Lower lobe of right lung (tissue), 2 donors: ENCODE measurements at places on chromosomes 1 and 21. TPM values are rescaled to one million over a fixed set of nuclear protein-coding genes. Genes with fewer than 3 reads are reported as not detected.

GRCh38 chr1:111603979-111604378 is 15.6 kb upstream of the RAP1A start:
- H3K4me1 ChIP-seq: peaks cover 34% of the 10 kb centered on the region
- H3K27ac ChIP-seq: no peak overlapping the region
- no peak for DNase-seq
- H3K4me3 ChIP-seq: no peak overlapping the region
- no peaks in the 10 kb centered on the region for H3K36me3 ChIP-seq

- DNase-seq: no peak
- no peak overlapping the region for H3K27ac ChIP-seq
- H3K4me1 ChIP-seq: no peaks in the 10 kb centered on the region
Observed at GRCh38 chr1:31745096-31745945, 18.8 kb downstream of the ADGRB2 start.

Gene MRPL39
- 16.9 TPM for total RNA-seq

DNA sequence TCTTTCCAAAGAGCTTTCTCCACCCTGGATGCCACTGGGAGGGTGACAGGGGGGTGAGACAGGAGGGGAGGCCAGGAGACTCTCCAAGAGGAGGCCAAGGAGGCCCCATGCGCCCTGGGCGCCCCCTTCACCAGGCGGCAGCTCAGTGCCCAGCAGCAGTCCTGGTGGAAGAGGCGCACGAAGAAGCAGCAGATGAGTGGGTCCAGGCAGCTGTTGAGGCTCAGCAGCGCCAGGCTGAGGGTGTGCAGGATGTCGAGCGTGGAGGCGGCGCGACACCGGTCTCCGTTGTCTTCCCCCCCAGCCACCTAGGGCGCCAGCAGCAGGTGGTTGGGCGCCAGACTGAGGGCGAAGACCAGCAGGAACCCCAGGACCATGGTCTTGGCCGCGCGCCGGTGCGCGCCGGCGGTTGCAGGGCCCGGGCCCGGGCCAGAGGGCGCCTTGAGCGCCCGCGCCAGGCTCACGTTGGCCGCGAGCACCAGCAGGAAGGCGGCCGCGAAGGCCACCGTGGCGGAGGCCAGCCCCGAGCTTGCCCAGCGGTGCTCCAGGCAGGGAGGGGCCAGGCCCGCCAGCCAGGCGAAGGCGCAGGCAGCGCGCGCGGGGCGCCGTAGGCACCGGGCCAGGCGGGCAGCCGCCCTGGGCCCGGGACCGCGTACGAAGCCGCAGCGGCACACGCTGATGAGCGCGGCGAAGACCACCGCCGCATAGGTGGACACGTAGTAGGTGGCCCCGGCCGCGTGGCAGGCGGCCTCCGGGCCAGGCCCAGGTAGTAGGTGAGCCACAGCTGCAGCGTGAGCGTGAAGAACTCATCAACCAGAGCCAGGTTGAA is 8.6 kb downstream of the TMEM35B start:
- H3K27ac ChIP-seq: no peak overlapping the region
- H3K4me3 ChIP-seq: no peak overlapping the region
- H3K36me3 ChIP-seq: peaks cover 17% of the 10 kb centered on the region

DNA sequence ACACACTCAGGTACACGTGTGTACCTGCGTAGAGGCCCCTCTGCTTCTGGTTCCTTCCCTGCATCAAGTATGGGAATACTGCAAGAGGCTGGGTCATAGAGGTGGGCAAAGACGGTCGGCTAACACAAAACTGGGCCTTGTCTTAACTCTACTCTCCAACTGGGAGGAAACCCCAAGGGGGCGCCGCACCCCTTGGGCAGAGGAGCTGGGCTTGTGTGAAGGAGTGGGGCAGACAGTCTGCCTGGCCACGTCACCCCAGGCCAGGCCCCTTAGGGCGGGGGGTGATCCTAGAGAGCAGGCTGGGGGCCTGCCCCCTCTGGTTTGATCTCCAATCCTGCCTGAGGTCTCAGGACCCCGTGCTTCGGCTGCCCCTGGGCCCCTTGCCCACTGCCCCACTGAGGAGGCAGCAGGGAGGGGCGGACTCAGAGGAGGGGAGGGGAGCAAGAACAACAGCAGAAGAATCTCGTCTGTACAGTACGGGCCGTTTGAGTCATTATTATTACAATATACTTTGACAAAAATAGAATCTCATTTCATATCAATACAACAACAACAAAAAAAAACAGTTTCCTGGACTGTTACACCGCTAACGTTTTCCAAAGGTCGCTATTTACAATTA is 34.7 kb downstream of the MEF2D start:
- no peaks in the 10 kb centered on the region for H3K27me3 ChIP-seq
- H3K27ac ChIP-seq: no peak overlapping the region
- peaks cover 63% of the 10 kb centered on the region for H3K36me3 ChIP-seq
- no peak overlapping the region for H3K4me3 ChIP-seq

DNA sequence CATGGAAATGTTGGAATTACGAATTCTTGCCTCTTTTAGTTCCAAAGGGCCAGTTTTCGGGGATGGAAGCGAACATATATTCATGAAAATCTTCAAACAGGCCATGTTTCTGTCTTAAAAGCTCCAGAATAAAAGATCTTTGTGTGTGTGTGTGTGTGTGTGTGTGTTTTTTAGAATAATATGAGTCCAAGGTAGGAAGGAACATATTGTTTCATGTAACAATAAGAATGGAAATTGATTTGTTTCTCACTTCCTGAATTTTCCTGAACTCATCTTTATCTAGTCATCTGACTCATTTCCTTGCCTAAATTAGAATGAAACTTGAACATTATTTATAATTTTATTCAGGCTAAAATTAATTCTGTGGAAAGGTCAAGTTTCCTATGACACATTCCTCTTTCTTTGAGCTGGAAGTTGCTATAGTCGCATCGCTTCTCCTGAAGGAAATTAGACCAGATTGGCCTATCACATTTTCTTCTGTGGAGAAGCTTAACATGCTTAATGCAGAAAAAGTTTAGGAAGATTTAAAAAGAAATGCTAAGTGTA is 805.1 kb upstream of the ADAMTS5 start:
- H3K4me1 ChIP-seq: peaks cover 8% of the 10 kb centered on the region
- H3K36me3 ChIP-seq: no peaks in the 10 kb centered on the region
- no peak overlapping the region for H3K27ac ChIP-seq
- no peak overlapping the region for H3K4me3 ChIP-seq

- H3K27me3 ChIP-seq: no peaks in the 10 kb centered on the region
- no peak overlapping the region for H3K4me3 ChIP-seq
- DNase-seq: no peak
- no peak overlapping the region for H3K27ac ChIP-seq
Observed at GRCh38 chr1:211741788-211742187, 66.4 kb upstream of the NEK2 start.

Gene KCNT2
- 3.7 TPM for total RNA-seq

- no peak for DNase-seq
- H3K36me3 ChIP-seq: no peaks in the 10 kb centered on the region
- peak overlapping the region; percentile 63 for H3K27ac ChIP-seq
- peaks cover 10% of the 10 kb centered on the region for H3K4me1 ChIP-seq
Observed at GRCh38 chr1:234670967-234671626, 61.1 kb upstream of the IRF2BP2 start.

- no peaks in the 10 kb centered on the region for H3K4me1 ChIP-seq
- H3K4me3 ChIP-seq: no peak overlapping the region
- DNase-seq: no peak
- no peaks in the 10 kb centered on the region for H3K27me3 ChIP-seq
- H3K27ac ChIP-seq: no peak overlapping the region
Observed at GRCh38 chr1:12629985-12630760, 12.2 kb upstream of the DHRS3 start.

Gene ADAMTSL4
- 164 TPM for total RNA-seq

Gene ATF6
- total RNA-seq: 31.3 TPM

Gene AGPAT3
- total RNA-seq: 83.3 TPM

- H3K27ac ChIP-seq: no peak overlapping the region
- H3K27me3 ChIP-seq: no peaks in the 10 kb centered on the region
- H3K36me3 ChIP-seq: no peaks in the 10 kb centered on the region
- H3K4me3 ChIP-seq: no peak overlapping the region
- DNase-seq: no peak
Observed at GRCh38 chr1:106998431-106999002, 58.0 kb upstream of the PRMT6 start.

- no peak overlapping the region for H3K27ac ChIP-seq
- no peak for DNase-seq
- H3K4me3 ChIP-seq: no peak overlapping the region
- no peaks in the 10 kb centered on the region for H3K27me3 ChIP-seq
- H3K36me3 ChIP-seq: peaks cover 32% of the 10 kb centered on the region
- no peaks in the 10 kb centered on the region for H3K4me1 ChIP-seq
Observed at GRCh38 chr1:52967666-52968065, 40.6 kb downstream of the SCP2 start.
